Activated CD8-positive, alpha-beta T cell treated with anti-CD3 and anti-CD28 coated beads, Interleukin-2, amount 10 ng/mL, durations not matched to agents 7 days and 5 days (primary cell): ENCODE measurements at places on chromosomes 12 and 14. TPM values are rescaled to one million over a fixed set of nuclear protein-coding genes. Genes with fewer than 3 reads are reported as not detected.

GRCh38 chr12:6177642-6178358 lies 22.4 kb upstream of the CD9 start:
- DNase-seq, result no peak
- H3K36me3 ChIP-seq, result no peaks in the 10 kb centered on the region
- H3K4me1 ChIP-seq, result peaks cover 4% of the 10 kb centered on the region

DNA sequence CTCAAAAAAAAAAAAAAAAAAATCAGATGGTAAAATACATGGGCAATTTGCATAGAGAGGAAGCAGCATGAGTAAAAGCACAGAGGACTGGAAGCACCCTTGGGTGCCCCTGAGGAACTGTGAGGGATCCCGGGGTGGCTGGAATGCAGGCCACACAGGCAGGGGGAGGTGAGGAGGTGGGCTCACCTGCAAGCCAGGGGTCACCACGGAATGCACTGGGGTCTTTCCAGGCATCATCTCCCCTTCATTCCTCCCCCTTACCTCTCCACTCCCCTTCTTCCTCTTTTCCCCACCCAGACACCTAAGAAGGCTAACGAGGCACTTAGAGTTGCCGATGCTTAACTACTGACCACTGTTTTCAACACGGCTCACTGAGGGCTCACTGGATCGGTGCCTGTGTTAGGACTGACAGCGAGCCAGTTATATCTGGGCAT lies 14.4 kb upstream of the HIP1R start:
- no peaks in the 10 kb centered on the region for H3K4me1 ChIP-seq
- H3K36me3 ChIP-seq, result no peaks in the 10 kb centered on the region
- no peak overlapping the region for H3K4me3 ChIP-seq
- no peak for DNase-seq

Gene DEGS2
- total RNA-seq, result 0.39 TPM

GRCh38 chr12:6465467-6466183 lies 4.9 kb downstream of the VAMP1 start:
- peaks cover 87% of the 10 kb centered on the region for H3K36me3 ChIP-seq
- peak; percentile 67 for DNase-seq

GRCh38 chr12:75322464-75322863 lies 7.7 kb downstream of the CAPS2 start:
- DNase-seq, result no peak
- peaks cover 23% of the 10 kb centered on the region for H3K27me3 ChIP-seq
- H3K36me3 ChIP-seq, result no peaks in the 10 kb centered on the region
- H3K27ac ChIP-seq, result no peak overlapping the region
- no peaks in the 10 kb centered on the region for H3K4me1 ChIP-seq
- no peak overlapping the region for H3K4me3 ChIP-seq

DNA sequence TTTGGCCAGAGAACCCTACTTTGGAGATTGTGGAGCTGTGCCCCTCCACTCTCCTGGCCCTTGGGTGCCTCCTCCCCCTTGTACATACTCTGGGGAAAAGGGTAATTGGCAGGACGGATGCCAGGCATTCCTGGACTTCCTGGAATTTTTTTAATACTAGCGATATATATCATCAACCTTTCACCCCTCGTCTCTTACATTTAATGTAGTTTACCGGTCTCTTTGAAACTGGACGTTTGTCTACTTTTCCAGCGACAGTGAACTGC lies 767 bp upstream of the CRY1 start:
- no peaks in the 10 kb centered on the region for H3K36me3 ChIP-seq
- no peak overlapping the region for H3K27ac ChIP-seq
- no peak overlapping the region for H3K4me3 ChIP-seq
- H3K27me3 ChIP-seq, result peaks cover 9% of the 10 kb centered on the region
- peaks cover 5% of the 10 kb centered on the region for H3K4me1 ChIP-seq
- DNase-seq, result no peak

GRCh38 chr12:19222558-19222957 lies 93.0 kb downstream of the PLEKHA5 start:
- no peaks in the 10 kb centered on the region for H3K36me3 ChIP-seq
- peaks cover 3% of the 10 kb centered on the region for H3K27me3 ChIP-seq
- no peak overlapping the region for H3K27ac ChIP-seq
- no peak for DNase-seq
- H3K4me1 ChIP-seq, result no peaks in the 10 kb centered on the region
